Transverse colon (tissue), 4 donors: ENCODE measurements at places on chromosomes 4 and X. TPM values are rescaled to one million over a fixed set of nuclear protein-coding genes. Genes with fewer than 3 reads are reported as not detected.

GRCh38 chr4:120132935-120133334 is 66.3 kb upstream of the MAD2L1 start:
- no peak for DNase-seq

GRCh38 chr4:1336088-1336491 is 10.9 kb upstream of the UVSSA start:
- DNase-seq, result no peak

The COX18 gene
- 10.9 TPM for total RNA-seq

GRCh38 chrX:123424546-123424945 is 240.5 kb downstream of the GRIA3 start:
- DNase-seq, result no peak

GRCh38 chr4:174012135-174012885 is 271.2 kb downstream of the FBXO8 start:
- DNase-seq, result no peak

The GPRASP1 gene
- 5.1 TPM for total RNA-seq

DNA sequence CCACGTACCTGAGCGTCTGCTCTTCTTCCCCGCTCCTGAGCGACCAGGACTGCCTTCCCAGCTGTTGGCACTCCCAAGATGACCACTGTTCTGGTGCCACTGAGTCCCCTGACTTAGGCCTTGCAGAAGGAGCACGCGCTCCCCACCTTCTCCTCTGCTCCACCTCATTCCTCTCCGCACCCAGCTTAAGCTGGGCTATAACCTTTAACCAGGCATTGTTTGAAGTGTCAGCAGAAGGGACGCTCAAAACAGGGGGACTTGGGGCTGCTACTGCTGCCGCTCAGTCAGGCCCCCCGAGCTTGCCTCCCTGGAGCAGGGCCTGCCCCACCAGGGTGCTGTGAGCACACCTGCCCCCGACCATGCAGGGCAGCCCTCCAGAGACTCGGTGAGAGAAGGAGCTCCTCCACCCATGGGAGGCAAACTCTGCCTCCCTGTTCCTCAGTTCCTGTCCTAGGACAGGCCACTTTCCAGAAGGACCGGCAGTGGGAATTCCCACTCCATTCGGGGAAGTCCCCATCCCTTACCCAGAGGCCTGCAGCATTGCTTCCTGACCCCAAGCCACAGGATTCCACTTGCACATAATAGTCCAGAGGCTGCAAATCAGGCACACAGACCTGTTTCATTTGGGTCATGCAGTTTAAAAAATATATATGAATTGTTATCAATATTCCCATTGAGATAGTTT is 99.7 kb upstream of the ENPP6 start:
- no peak for DNase-seq

GRCh38 chrX:16114611-16115010 is 8.8 kb upstream of the GRPR start:
- DNase-seq, result no peak

GRCh38 chrX:1925053-1925481 is 310.2 kb downstream of the ASMT start:
- DNase-seq, result no peak

DNA sequence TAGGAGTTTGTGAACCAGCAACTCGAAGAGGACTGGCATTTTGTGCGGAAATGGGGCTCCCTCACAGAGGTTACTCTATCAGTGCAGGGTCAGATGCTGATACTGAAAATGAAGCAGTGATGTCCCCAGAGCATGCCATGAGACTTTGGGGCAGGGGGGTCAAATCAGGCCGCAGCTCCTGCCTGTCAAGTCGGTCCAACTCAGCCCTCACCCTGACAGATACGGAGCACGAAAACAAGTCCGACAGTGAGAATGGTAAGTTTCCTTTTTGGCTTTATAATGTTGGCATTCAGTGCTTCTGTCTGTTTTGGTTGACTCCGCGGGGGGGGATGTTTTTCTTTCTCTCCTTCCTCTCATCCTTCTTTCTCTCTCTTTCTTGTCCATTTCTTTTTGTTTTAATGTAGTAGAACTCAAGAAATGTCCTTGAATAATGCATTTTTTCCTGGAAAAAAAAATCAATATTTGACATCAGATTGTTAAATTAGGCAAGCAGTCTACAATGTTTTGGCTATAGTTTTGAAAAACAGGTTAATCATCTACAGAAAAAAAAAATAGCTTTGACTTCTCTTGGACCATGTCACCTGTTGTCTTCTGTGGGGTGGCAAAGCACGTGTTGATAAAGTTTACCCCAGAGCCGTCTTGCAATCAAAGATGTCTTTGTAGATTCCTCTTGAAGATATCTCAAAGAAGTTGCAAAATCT is 103.6 kb downstream of the TENM3 start:
- no peak for DNase-seq

DNA sequence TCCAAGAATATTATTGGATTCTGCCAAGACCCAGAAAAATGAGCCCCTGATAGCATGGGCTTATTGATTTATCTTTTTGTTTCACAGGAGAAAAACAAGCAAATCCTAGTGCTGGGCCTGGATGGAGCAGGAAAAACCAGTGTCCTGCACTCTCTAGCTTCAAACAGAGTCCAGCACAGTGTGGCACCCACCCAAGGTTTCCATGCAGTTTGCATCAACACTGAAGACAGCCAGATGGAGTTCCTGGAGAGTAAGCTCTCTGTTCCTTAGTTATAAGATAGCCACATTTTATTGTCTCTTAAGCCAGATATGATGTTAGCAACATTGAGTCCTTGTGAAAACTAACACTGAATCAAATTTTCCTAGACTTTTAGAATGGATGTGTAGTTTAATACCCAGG is 5.5 kb downstream of the ARL9 start:
- DNase-seq, result peak; percentile 13

The ANXA3 gene
- total RNA-seq, result 17.1 TPM

DNA sequence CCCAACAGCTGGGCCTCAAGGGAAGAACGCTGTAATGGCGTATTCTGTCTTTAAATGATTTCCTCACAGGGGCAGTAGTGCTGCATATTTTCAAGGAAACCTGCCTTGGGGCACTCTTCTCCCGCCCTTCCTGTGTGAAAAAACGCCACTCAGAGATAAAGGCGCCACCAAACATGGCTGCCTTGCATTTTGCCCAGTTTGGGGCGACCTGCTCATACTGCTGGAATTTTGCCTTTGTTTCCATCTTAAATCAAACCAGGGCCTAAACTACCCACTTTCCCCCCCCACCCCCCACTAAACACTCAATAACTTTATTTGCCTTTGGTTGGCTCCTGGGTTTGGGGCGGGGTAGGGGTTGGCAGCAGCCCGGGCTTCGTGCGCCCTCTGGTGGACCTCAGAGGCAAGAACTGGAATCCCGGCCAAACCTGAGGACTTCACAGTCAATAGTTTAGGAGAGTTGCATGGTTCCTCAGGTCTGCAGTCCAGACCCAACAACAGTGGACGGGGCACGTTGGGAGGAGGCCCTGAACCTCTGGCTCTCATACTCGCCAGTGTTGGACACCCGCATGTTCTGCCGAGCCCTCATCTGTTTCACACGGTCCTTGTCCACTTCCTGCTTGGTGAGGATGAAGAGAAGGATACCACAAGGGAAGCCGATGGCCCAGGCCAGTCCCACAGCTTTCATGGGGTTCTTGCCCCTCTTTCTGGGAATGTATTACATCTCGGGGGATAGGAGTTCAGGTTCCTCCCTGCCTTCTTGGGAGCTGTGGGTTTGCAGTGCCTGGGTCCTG is 220.1 kb upstream of the STK26 start:
- DNase-seq, result peak; percentile 84

DNA sequence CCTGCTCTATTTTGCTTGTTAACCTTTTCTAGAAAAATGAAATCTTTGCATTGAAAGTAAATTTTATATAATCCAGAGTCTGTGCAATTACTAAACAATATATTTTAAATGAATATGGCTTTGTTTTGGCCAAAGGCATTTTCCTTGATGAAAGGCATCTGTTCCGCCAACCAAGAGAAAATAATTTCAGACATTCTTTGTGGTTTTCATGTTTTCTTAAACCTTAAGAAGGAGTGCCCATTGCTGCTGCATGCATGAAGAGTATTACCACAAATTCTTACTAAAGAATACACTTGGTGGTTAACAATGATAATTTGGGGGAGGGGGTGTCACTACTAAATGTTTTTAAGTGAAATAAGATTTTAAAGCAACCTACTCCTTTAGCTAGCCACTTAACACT is 2.7 kb upstream of the PDGFC start:
- no peak for DNase-seq

DNA sequence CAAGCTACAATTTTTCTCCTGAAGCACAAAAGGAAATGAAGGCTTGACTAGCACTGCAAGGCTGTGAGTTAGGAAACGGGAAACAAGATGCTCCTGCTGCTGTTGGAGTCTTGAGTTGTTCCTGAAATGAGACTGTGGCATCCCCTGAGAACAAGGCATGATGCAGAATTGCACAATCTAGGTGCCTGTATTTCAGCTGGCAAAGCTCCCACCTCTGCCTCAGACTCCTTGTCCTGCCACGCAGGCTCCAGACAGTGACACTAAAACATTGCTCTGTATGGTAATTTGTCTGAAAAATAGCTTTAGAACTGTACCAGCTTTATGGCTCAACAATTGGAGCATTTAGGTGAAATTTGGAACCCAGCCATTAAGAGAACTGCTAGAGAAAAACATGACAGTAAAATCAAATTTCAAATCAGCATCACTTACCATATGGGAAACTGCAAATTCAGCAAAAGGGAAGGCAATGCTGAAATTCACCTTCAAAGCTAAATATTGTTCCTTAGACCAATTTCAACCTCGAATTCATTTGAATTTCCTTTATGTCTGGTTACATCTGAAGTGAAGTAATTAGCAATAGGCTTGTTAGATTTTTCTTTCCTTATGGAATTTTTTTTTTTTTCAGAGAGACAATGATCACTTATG is 103.4 kb downstream of the MFAP3L start:
- DNase-seq, result no peak

- DNase-seq, result peak; percentile 47
These were observed 8.7 kb upstream of the TIMP1 start for GRCh38 chrX:47573341-47574075.

The BANK1 gene
- total RNA-seq, result 0.27 TPM

DNA sequence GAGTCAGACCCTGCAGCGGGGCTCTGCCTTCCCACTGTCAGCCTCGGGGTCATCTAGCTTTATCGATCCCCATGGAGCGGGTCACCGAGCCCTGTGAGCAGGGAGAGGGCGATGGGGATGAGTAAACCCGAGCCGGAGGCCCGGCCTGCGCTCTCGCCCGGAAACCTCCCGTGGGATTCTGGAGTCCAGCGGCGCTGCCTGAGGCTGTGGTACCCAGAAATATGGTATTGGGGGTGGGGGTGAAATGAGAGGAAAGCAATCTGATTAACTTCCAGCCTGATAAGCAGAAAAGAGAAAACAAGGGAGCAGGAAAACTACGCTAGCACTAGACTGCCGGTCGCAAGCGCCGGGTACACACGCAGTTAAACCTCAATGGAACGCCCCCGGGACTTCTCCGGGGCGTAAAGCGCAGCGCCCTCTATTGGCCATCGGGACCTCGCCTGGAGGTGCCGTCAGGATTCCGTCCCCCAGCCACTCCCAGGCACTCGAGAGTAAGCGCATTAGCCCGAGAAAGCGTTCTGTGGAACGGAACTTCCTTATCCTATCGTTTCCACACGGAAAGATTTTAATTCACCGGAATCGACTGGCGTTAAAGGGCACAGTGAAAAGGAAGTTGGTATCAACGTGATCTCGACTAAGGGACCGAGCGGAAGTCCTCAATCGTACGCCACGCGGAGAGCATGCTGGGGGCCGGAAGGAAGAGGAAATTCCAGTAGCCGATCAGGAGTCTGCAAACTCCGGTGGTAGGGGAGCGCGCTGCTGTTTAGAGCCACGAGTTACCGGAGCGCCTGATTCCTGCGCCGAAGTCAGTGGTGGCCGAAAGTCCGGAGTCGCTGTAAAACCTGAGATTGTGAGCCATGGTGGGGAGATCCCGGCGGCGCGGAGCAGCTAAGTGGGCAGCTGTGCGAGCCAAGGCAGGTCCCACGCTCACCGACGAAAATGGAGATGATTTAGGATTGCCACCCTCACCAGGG is at the start of gene UTP3:
Gene UTP3 (plus strand): TSS at position 712 of the 974 bp plus-strand sequence. CDS start 146 bp downstream, at position 858.
- DNase-seq, result peak; percentile 96

GRCh38 chr4:95599777-95600400 is 51.1 kb upstream of the UNC5C start:
- DNase-seq, result no peak

DNA sequence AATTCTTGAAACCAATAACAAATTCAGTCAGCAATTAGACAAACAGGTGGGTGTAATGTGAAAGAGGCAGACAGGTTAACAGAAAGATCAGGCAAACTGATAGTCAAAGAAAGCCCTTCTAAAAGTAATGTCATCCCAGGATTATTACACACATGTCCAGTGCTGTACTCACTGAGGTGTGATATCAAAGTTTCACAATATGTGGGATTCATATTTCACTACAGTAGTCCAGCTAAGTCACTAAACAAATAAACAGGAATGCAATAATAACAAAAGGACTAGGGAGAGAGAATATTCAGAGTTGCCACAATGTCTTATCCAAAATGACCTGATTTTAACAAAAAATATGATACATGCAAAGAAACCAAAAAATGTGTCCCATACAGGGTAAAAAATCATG is 787.5 kb downstream of the FSTL5 start:
- DNase-seq, result no peak

GRCh38 chrX:115625572-115626301 is 64.8 kb downstream of the PLS3 start:
- no peak for DNase-seq

The VCX2 gene
- not detected for total RNA-seq

DNA sequence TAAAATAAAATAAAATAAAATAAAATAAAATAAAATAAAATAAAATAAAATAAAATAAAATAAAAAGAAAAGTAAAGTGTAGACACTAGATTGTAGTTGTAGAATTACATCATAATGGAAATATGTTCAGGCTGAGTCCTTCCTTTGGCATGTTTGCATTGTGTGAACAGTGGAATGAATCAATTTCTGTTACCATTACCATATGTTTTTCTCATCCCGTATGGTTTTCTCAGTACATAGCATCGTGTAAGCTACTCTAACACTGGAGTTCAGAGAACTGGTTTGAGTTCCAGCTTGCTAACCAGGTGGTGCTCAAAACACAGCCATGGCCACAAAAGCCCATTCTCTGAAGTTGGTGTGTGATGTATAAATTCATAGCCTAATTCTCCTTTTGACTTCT is 45.9 kb downstream of the USP11 start:
- DNase-seq, result no peak

DNA sequence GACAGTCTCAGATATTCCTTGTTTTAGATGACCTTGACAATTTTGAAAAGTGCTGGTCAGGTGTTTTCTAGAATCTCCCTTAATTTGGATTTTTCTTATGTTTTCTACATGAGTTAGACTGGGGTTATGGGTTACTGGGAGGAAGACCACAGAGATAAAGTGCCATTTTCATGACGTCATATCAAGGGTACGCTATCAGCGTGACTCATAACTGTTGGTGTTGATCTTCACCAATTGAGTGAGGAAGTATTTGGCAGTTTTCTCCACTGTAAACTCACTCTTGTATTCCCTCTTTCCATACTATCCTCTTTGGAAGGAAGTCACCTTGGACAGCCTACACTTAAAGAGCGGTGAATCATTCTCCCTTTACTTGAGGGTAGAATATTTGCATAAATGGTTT is 56.9 kb downstream of the MAGEC1 start:
- DNase-seq, result no peak

GRCh38 chr4:173522160-173522950 is 7.7 kb downstream of the HAND2 start:
- DNase-seq, result peak; percentile 71
